ENCODE measurements at places on chromosomes 13 and 19. TPM values are rescaled to one million over a fixed set of nuclear protein-coding genes. Genes with fewer than 3 reads are reported as not detected.

DNA sequence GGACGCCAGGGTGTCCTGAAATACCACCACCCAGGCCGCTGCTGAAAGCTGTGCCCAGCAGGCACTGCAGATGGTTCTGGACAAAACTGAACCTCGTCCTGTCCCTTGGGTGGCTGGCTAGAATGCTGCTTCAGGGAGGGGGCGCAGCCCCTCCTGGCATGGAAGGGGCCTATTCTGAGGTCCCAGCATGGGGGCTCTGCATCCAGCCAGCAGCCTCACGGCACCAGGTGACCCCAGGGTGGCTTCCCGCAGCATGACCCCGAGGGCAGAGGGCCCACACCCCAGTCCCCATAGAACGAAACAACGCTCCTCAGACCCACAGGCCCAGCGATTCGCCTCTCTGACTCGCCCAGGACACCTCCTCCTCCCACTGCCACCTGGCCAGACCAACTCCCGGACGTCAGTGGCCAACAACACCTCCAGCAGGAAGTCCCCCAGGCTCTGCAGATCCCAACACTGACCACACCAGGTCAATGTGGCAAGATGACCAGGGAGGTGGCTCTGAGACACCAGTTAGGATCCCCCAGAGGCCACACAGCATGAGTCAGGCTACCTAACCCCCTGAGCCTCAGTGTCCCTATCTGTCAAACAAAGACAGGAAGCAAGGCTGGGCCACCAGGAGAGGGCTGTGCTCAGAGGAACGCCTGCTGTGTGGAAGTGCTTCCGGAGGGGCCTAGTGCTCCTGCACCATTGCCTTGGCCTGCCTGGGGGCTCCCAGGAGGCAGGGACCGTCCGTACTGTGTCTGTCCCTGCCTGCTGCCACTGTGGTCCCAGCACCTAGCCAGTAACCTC is 6.1 kb downstream of the MKNK2 start:
- H3K4me3 ChIP-seq, result no peak overlapping the region
- H3K36me3 ChIP-seq, result peaks cover 3% of the 10 kb centered on the region
- DNase-seq, result peak; percentile 45
- H3K4me1 ChIP-seq, result no peaks in the 10 kb centered on the region

GRCh38 chr19:39401549-39402345 is 4.9 kb upstream of the ZFP36 start:
- H3K4me1 ChIP-seq, result no peaks in the 10 kb centered on the region
- H3K27ac ChIP-seq, result peak overlapping the region; percentile 4
- H3K27me3 ChIP-seq, result no peaks in the 10 kb centered on the region
- no peak overlapping the region for H3K4me3 ChIP-seq
- H3K36me3 ChIP-seq, result no peaks in the 10 kb centered on the region

DNA sequence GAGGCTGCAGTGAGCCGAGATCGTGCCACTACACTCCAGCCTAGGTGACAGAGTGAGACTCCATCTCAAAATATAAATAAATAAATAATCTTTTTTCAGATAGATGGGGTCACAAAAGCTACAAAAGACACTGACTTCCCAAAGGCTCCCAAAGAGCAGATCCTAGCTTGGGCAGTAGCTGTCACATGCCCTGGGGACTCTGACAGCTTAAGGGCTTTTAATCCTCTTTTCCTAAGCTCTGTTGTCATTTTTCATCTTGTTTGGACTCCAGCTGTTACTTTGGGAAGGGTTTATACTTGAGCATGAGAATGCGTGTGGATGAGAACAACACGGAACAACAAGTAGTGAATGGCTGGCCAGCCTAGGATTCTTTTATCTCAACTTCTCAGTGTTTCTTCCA is 231.7 kb downstream of the MZT1 start:
- no peak for DNase-seq
- no peaks in the 10 kb centered on the region for H3K27me3 ChIP-seq
- no peaks in the 10 kb centered on the region for H3K36me3 ChIP-seq

DNA sequence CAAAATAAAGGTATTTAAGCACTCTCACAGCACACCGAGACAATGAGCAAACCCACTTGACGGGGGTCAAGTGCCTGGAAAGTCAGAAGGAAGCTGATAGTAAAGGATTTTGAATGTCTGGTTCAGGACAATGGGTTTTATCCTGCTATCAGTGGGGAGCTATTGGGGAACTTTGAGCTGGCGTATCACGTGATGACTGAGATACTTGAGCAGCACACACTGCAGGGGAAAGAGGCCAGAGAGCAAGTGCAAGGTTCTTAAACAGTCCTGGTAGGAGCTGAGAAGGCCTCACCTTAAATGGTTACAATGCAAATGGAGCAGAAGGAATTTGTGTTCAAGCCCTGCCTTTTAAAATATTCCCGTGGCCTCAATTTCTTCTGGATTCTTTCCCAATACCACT is 225.3 kb downstream of the LACC1 start:
- H3K36me3 ChIP-seq, result no peaks in the 10 kb centered on the region
- no peaks in the 10 kb centered on the region for H3K27me3 ChIP-seq
- DNase-seq, result no peak
- H3K4me1 ChIP-seq, result peaks cover 6% of the 10 kb centered on the region
- no peak overlapping the region for H3K4me3 ChIP-seq
- no peak overlapping the region for H3K27ac ChIP-seq

DNA sequence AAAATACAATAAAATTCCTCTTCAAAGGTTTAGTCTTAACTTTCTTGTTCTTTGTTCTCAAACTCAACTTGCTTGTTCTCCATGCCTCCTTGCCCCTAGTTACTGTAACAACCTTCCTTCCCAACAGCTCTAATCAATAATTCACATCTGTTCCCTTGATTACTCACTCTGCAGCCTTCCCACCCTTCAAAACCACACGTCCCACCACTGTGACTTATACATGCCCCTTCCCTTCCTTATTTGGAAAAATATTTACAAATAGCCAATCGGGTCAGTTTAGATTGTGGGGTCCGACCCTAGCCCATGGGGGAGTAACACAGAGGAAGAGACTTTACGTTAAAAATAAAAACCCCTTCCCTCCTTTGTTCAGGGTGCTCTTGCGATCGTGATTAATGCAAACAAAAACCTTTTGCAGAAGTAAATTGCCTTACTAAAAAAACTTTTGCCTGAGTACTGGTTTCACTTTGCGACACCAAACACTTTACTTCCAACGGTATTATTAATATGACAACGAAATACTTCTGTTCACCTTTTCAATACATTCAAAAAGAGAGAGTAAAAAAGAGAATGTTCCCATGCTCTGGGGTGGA is 512 bp upstream of the ZNF93 start:
- H3K36me3 ChIP-seq, result no peaks in the 10 kb centered on the region
- peak overlapping the region; percentile 75 for H3K4me3 ChIP-seq
- no peak for DNase-seq
- H3K27ac ChIP-seq, result no peak overlapping the region
- H3K27me3 ChIP-seq, result no peaks in the 10 kb centered on the region

- peaks cover 2% of the 10 kb centered on the region for H3K27me3 ChIP-seq
- H3K4me3 ChIP-seq, result no peak overlapping the region
- no peak overlapping the region for H3K27ac ChIP-seq
- H3K4me1 ChIP-seq, result no peaks in the 10 kb centered on the region
- H3K36me3 ChIP-seq, result no peaks in the 10 kb centered on the region
These were observed 37.6 kb downstream of the SOX21 start for GRCh38 chr13:94674609-94675348.

DNA sequence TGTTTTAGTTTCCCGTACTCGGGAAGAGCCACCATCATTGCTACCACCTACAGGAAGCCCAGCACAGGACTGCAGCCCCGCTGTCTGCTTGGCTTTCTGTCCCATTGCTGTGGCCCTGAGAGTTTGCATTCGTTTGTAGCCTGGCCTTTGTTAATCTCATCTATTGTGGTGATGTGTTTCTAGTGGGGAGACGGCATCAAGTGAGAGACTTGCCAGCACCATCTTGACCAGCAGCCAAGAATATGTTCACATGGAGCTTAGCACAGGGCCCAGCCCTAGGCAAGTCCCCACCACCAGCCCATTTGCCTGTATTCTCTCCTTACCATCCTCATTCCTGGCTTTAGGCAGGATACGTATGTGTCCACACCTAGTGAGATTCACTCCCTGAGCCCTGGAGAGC is 17.3 kb upstream of the OVOL3 start:
- no peak overlapping the region for H3K27ac ChIP-seq
- no peak for DNase-seq
- H3K4me3 ChIP-seq, result no peak overlapping the region
- no peaks in the 10 kb centered on the region for H3K4me1 ChIP-seq
- H3K36me3 ChIP-seq, result no peaks in the 10 kb centered on the region

DNA sequence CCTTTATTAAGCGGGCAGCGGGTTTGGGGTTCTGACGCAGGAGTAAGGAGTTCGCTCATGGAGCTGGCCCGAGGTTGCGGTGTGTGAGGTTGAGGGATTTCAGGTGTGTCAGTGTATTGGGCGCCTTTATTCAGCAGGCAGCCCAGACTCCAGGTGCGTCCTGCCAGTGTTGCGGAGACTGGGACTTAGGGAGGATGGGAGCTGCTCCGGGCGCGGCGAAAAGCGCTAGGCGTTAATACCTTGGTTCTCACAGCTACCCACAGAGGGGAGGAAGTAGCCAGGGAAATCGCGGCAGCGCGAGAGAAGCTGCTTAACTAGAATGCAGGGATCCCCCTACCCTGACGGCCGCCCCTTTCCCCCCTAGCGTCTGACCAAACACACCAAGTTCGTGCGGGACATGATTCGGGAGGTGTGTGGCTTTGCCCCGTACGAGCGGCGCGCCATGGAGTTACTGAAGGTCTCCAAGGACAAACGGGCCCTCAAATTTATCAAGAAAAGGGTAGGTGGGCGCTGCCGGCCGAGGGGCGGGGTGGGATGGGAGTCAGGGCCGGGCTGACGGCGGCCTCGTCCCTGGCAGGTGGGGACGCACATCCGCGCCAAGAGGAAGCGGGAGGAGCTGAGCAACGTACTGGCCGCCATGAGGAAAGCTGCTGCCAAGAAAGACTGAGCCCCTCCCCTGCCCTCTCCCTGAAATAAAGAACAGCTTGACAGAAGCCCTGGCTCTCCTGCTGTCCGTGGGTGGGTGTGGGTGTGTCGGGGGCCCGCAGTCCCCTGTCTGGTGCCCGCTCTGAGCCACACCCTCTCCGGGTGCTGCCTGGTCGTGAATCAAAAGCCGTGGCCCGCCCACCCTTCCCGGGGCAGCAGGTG is 1.1 kb downstream of the RPL36 start:
- no peak overlapping the region for H3K27ac ChIP-seq
- peak overlapping the region; percentile 41 for H3K4me3 ChIP-seq
- no peak for DNase-seq
- H3K27me3 ChIP-seq, result no peaks in the 10 kb centered on the region
- peaks cover 6% of the 10 kb centered on the region for H3K36me3 ChIP-seq
- H3K4me1 ChIP-seq, result no peaks in the 10 kb centered on the region

GRCh38 chr13:98494769-98495168 is 82.1 kb downstream of the STK24 start:
- H3K27ac ChIP-seq, result no peak overlapping the region
- H3K27me3 ChIP-seq, result no peaks in the 10 kb centered on the region

DNA sequence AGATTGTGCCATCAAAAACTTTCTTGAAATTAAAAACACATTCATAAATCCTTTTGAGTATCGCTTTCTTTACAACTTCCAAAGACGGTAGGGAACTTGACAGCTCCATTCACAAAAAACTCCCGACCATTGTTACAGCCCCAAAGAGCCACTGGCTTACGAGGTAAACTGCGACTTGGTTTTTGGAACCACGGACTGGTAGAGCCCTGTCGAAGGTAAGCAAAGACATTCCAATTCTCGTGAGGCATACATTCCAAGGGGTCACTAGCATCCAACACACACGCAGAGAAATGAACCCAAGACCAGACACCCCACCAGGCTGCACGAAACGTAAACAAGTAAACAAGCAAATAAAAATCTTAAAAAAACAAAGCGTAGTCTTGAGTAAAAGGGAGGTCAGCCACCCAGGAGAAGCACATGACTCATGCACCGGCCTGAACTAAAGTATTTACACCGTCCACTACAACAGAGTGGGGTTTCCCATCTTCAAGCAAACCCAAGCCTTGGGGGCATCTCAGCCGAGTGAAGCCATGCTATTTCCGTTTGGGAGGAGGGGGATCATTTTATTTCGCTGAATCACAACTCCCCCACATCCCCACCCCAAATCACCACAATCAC is 1.4 kb downstream of the BRD4 start:
- peak overlapping the region; percentile 99 for H3K4me3 ChIP-seq
- no peaks in the 10 kb centered on the region for H3K27me3 ChIP-seq
- H3K27ac ChIP-seq, result peak overlapping the region; percentile 100
- H3K36me3 ChIP-seq, result no peaks in the 10 kb centered on the region

- H3K4me1 ChIP-seq, result peaks cover 2% of the 10 kb centered on the region
- no peak for DNase-seq
- no peaks in the 10 kb centered on the region for H3K36me3 ChIP-seq
These were observed 66.1 kb downstream of the FGF9 start for GRCh38 chr13:21736926-21737325.

- H3K4me1 ChIP-seq, result no peaks in the 10 kb centered on the region
- no peak overlapping the region for H3K4me3 ChIP-seq
- no peaks in the 10 kb centered on the region for H3K27me3 ChIP-seq
- no peaks in the 10 kb centered on the region for H3K36me3 ChIP-seq
- H3K27ac ChIP-seq, result no peak overlapping the region
These were observed 48.0 kb upstream of the ITM2B start for GRCh38 chr13:48185018-48185417.

- no peak overlapping the region for H3K27ac ChIP-seq
- H3K36me3 ChIP-seq, result no peaks in the 10 kb centered on the region
- no peaks in the 10 kb centered on the region for H3K27me3 ChIP-seq
- no peaks in the 10 kb centered on the region for H3K4me1 ChIP-seq
- DNase-seq, result no peak
These were observed 3.7 kb upstream of the ZNF554 start for GRCh38 chr19:2815923-2816322.

DNA sequence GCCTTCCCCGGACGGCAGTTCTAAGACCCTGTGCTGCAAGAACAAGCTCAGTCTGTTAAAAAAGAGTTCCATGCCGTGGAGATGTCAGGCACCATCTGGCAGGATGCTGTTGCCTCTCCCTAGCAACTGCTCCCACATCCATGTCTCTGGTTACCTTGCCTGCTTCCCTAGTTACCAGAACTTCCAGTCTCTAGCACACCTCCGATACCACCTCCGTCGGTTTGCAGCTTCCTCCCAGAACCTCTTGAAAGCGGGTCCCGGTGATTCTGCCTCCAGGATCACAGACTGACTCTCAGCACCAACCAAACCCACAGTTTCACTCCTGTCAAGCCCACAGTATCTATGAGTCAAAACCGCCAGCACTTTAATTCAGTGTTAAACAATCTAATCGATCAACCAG is 55.4 kb downstream of the KCTD12 start:
- no peak overlapping the region for H3K27ac ChIP-seq
- no peaks in the 10 kb centered on the region for H3K27me3 ChIP-seq
- no peaks in the 10 kb centered on the region for H3K36me3 ChIP-seq
- no peak overlapping the region for H3K4me3 ChIP-seq
- no peak for DNase-seq

DNA sequence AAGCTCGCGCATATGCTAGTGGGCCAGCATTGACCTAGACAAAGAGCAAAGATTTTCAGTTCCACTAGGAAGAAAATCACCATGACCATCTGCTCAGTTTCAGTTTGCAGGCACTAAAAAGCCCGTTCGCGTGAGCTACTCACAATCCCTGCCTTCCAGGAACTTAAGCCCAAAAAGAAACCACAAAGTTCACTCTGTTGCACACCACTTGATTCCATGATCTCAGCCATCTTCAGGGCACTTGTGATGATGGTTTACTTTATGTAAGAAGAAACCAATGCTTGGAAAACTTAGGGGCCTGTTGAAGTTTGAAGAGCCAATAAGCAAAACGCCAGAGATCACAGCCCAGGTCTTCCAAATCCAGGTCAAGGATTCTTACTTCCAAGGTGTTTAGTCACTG is 45.0 kb upstream of the SLC15A1 start:
- H3K4me3 ChIP-seq, result no peak overlapping the region
- H3K36me3 ChIP-seq, result peaks cover 2% of the 10 kb centered on the region
- no peak overlapping the region for H3K27ac ChIP-seq
- DNase-seq, result no peak
- no peaks in the 10 kb centered on the region for H3K27me3 ChIP-seq
- no peaks in the 10 kb centered on the region for H3K4me1 ChIP-seq

Gene C19orf18
- 1.0 TPM for total RNA-seq

Gene CAMSAP3
- total RNA-seq, result not detected

Measured in aorta (tissue), 5 donors.